ENCODE measurements at places on chromosomes 4 and X.
A peak's percentile ranks its signal among the peaks of the same experiment; 100 is the strongest.

GRCh38 chrX:15790769-15791290, 546 bp downstream of the ZRSR2 start:
- DNase-seq = peak; percentile 63

DNA sequence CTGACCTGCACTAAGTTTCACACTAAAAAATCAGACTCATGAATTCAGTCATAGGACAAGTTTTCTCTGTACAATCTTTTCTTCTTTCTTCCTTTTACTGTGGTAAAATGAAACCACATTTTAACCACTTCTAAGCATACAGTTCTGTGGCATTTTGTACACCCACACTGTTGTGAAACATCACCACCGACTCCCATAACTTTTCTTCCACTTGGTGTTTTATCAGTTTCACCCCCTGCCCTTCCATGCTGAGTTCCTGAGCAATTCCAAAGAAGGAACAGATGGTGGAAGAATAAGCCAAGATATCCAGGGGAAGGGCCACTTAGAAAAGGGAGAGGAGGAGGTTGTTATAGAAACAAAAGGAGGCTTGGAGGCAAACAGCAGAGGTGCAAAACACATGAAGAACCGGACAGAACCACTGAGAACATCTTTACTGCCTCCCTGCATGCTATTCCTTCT, 22.6 kb downstream of the SLC25A4 start:
- peak; percentile 14 for DNase-seq

DNA sequence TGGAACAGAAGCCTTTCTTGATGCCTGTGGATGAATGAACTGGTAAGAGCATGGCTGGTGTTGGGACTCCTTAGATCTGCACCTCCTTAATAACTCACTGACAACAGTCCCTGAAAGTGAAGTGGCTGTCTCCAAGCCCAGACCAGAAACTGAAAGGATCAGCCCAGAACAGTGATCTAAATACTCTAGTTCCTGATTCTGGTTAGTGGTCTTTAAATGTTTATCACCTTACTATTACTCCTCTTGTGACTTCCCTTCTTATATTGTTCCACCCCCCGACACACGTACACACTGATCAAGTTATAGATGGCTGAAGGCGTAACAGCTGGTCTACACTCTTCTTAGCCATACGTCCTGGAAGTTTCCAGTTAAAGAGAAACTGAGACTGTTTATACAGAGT, 33.8 kb upstream of the ARMCX2 start:
- DNase-seq = no peak

DNA sequence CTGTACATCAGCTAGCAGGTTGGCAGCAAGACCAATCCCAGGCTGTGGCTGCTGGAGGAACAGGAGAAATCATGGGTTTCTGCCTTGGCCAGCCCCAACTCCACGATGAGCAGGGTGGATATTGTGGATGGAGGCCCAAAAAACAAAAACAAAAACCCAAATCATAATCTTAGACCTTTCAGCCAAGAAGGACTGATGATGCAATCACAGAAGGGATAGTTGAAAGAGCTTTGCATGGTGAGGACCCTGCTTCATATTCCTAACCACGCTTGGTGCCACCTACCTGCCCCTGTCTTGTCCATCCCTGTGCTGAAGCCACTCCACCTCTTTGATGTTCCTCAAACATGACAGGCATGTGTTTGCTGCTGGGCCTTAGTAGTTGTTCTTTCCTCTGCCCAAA, 68.8 kb upstream of the CT45A1 start:
- no peak for DNase-seq

GRCh38 chrX:50106051-50106675, 94.6 kb downstream of the AKAP4 start:
- DNase-seq = no peak

GRCh38 chr4:149277705-149278104, 537.9 kb downstream of the IQCM start:
- no peak for DNase-seq

- DNase-seq = peak; percentile 87
Measured at GRCh38 chr4:40630335-40631021, 814 bp upstream of the RBM47 start.

Data from inflammatory macrophage (primary cell).